Stimulated activated CD4-positive, alpha-beta T cell treated with anti-CD3 and anti-CD28 coated beads, Interleukin-1b, Interleukin-23, amount 100 ng/mL, for 24 hours (primary cell): ENCODE measurements at places on chromosomes 7 and 10.

DNA sequence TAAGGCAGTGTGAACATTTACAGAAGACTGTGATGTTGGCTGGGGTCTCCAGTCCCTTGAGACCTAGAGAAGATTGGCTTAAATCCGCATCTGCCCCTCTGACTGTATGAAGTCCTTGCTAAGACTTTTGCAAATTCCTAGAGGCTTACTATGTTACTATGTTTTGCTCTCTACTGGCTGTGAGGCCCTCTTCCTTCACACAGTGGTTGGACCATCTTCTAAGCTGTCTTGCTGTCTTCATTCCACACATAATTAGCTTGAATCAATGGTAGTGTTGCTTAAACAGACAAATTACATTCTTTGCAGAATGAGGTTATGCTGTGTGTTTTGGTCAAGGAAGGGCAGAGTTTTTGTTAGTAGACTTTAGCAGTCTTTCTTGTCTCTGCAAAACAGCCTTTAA lies 658.0 kb downstream of the TYW1 start:
- no peak for DNase-seq

- DNase-seq, result no peak
Measured at GRCh38 chr7:81234896-81235295, 316.0 kb upstream of the SEMA3C start.

DNA sequence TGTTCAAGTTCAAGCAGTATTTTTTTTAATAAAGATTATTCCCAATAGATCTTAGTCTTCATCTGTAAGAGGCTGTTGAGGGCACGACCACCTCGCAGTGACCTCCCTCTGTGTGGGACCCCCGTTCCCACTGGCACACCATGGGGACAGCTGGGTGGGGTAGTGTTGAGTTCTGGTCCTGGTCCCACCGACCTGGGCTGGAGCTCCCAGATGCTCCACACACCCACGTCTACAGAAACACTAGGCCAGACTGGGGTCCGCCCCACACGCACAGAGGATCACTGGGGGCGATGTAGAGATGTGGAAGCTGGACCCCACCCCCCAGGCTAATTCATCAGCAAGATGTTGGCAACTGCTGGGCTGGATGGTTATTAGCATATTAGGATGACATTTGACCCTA lies 623.6 kb downstream of the PTPRN2 start:
- DNase-seq, result no peak

- no peak for DNase-seq
Measured at GRCh38 chr10:76150139-76150875, 718.9 kb downstream of the LRMDA start.

- no peak for DNase-seq
Measured at GRCh38 chr7:47310020-47310419, 271.9 kb downstream of the TNS3 start.
